Hematopoietic multipotent progenitor cell treated with erythropoietin and hydrocortisone succinate and interleukin-3 and kit ligand, for 15 days (in vitro differentiated cells): ENCODE measurements at places on chromosomes 16 and 17.

DNA sequence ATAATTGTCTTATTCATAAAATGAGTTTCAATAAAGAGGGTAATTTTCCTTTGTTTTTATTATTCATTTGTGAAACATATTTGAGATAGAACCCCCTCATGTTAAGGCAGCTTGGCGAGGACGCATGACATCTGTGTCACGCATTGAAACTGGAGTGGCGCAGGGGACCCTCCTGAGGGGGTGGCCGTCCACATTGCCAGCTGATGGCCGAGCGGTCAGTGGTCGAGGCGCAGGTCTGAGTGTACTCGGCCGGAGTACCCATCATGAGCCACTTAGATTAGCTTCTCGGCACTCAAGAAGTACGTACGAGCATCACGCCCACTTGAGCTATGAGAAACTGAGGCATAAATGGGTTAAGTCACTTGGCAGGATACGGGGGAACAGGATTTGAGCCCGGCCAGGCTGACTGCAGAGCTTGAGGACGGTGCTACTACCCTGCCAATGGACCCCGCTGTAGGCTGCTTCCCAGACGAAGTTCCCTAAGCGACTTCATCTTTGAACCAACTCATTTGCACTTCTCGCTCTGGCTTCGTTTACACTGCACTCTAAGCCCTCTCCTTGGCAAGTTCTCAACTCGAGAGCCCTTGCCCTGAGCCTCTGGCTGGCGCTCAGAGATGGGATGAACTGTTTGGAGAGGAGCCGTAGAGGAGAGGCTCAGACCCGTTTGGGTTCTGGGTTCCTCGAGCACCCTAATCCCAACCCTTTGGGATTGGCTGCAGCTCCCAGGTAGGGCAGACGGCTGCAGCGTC is 91.8 kb downstream of the SDK2 start:
- DNase-seq: no peak

GRCh38 chr16:58639836-58640235 is 10.2 kb upstream of the CNOT1 start:
- DNase-seq: no peak

- DNase-seq: no peak
Observed at GRCh38 chr16:50386139-50386538, 17.4 kb upstream of the BRD7 start.

DNA sequence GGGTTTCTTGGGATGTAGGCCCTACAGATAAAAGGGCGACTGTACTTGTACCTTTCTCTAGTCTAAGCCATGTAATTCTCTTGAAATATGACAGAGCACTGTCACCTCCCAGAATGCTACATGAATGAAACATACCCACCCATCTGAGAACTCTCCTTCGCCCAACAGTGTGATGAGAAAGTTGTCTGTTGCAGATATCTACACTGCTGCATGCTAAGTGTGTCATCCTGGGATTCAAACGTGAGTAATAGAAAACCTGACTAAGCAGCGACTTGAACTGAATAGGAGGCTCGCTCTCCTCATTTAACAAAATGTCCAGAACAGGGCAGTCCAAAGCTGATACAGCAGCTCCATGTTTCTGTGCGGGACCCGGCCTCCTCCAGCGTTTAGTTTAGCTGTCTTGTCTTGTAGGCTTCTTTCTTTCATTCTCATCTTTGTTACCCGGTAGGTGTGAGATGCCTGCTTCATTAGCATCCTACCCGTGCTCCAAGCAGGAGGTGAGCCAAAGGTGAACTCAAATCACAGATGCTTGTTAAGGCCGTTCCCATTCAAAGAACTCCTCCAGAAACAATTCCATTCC is 211.9 kb downstream of the PRKCA start:
- no peak for DNase-seq

GRCh38 chr17:28505986-28506665 is at the start of gene FOXN1:
FOXN1 (plus strand) TSS chr17:28506348; CDS start chr17:28523970, 17,622 bp downstream.
- DNase-seq: no peak

DNA sequence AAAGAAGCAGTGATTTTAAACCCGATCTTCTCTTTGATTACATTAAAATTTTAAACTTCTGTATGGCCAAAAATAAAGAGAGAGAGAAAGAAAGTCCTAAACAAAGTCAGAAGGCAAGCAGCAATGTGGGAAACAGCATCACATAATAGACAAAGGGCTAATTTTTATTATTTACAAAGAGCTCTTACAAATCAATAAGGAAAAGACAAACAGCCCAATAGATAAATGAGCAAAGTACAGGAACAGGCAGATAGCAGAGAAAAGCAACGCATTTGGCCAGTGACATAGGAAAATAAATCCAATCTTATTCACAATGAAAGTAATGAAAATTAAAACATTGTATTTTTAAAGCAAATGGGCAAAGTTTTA is 93.1 kb downstream of the SALL1 start:
- DNase-seq: no peak
